Upper lobe of right lung (tissue), 1 donor: ENCODE measurements at places on chromosomes 11 and 22. TPM values are rescaled to one million over a fixed set of nuclear protein-coding genes. Genes with fewer than 3 reads are reported as not detected.

DNA sequence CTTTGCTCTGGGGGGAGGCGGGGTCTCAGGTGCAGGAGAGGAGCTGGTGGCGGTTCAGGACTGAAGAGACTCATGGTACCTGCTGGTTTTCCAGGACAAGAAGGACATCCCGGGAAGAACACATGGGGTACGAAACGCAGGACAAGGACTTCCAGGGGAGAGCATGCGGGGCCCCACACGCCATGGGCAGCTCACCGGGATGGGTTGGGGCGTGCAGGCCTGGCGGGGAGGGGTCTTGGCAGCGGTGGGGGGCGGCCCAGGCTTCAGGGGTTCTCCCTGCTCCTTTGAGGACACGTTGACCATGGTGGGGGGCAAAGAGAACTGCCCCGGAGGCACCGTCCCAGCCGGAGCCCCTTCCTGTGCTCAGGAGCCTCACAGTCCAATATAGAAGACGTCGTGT, 673.2 kb downstream of the BRD1 start:
- no peak for DNase-seq

- no peak for DNase-seq
Observed at GRCh38 chr11:116400081-116400480, 372.7 kb downstream of the BUD13 start.

GRCh38 chr22:23466351-23466750, 113.7 kb downstream of the IGLL1 start:
- no peak for DNase-seq

DNA sequence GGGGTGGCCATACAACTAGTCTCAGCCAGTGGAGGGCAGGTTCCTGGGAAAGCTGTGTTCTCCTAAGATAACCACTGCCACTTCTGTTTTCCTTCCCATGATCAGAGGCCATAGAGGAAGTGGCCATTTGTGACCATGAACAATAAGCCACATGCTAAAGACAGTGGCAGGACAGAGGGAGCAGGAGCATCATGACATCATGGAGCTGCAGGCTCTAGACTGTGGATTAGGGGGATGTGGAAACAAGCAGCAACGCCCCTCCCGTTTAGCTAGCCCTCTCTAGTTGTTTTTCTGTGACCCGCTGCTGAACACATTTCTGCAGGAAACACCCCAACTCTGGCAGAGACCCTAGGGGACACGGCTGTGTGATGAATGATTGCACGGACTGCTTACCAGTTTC, 195.0 kb upstream of the NECTIN1 start:
- no peak for DNase-seq

DNA sequence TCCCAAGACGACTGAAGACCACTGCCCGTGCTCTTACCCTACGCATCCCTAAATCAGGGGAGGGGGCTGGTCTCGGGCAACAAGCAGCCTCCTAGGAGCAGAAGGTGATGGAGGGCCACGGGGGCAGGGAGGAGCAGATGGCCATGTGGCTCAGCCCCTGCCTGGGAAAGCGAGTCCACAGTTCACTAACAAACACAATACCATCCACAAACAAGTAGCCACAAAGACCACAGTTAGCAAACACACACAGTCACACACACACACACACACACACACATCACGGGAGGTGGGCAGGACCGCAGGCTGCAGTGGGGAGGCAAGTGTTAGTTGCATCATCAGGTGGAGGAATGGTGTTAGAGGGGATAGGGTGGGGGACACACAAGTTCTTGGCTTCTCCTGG, 13.2 kb upstream of the FXYD2 start:
- DNase-seq: peak; percentile 58

- DNase-seq: no peak
Observed at GRCh38 chr11:87659807-87660206, 515.4 kb downstream of the RAB38 start.

- no peak for DNase-seq
Observed at GRCh38 chr11:112346586-112346985, 85.9 kb upstream of the PLET1 start.

- DNase-seq: no peak
Observed at GRCh38 chr11:65829459-65829858, 4.3 kb upstream of the SNX32 start.

DNA sequence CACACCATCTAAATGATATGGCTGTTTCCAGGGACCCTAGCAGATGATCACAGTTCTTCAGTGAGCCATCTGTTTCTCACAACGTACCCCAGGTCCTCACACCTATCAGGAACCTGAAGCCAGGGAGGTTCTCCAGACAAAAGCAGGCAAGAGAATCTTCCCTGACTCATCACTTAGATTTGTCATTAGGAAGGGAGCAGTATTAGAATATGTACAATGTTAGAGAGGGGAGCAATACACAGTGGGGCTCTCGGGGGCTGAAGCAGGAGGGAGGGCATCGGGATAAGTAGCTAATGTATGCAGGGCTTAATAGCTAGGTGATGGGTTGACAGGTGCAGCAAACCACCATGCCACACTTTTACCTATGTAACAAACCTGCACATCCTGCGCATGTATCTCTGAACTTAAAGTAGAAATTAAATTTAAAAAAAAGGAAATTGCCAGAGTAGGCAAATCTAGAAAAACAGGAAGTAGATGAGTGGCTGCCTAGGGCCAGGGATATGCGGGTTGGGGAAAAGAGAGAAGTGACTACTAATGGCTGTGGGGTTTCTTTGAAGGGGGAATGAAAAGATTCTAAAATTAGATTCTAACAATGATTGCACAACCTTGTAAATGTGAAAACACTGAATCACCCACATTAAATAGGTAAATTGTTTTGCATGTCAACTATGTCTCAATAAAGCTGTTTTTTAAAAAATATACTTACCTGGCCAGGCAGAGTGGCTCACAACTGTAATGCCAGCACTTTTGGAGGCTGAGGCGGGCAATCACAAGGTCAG, 14.4 kb downstream of the C22orf42 start:
- DNase-seq: no peak

DNA sequence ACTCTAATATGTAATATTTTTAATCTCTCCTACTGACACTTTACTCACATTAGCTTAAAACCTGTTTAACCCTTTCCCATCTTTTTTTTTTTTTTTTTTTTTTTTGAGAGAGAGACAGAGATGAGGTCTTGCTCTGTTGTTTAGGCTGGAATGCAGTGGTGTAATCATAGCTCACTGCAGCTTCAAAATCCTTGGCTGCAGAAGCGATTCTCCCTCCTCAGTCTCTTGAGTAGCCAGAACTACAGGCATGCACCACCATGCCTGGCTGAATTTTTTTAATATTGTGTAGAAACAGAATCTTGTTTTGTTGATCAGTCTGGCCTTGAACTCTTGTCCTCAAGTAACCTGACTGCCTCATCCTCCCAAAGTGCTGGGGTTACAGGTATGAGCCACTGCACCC, 37.3 kb downstream of the PAMR1 start:
- no peak for DNase-seq

DNA sequence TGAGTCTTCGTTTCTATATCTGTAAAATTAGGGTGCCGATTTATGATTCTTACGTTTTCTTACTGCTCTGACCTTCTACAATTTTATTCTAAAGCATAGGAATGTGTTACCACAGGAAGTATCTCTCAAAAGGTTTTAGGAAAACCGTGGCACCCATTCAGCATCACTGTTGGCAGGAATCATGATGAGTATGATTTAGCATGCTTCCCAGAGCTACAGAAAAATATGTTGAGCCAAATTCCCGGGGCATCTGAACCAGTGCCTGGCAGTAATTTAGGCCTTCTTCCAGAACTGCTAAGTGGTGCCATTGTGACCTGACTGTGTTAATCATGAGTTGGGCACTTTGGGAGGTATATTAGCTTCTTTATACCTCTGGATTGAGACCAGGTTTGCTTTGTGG, 605.0 kb upstream of the RAG2 start:
- no peak for DNase-seq

GRCh38 chr22:17537155-17537554, 26.1 kb upstream of the SLC25A18 start:
- DNase-seq: no peak

DNA sequence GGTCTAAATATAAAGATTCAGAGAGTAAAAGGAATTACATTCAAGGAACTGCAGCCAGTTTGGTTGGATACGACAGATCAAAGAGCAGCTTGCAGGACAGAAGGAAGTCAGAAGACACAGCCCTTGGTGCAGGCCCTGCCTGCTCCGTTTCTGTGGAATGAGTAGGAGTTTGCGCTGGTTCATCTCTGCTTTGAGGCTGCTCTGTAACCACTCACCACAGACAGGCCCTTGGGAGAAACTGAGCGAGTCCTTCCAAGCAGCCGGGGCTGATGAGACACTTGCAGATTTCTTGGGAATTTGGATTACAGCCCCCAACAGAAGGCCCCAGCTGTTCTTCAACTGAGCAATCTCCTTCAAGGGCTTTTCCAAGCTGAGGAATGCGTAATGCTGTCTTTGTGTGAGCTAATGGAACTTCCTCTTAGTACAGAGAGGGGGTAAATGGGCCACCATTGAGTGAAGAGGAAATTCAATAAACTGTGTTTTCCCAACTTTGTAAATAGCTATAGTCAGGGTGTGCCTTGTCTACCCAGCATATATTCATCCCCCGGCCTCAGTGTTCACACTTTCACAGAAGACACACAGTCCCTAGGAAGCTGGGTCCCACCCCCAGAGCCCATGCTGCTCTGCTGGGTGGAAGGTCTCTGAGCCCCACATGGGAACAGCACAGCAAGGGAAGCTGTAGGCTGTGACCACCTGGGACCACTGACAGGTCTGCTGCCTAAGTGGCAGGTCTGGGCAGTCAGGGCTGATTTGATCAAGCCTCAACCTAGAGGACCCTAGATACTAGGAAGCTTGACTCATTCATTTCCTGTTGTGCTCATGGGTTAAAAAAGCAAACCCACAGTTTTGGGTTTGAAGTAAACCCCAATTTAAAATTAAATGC, 16.6 kb downstream of the IL10RA start:
- no peak for DNase-seq

- no peak for DNase-seq
Observed at GRCh38 chr11:73971175-73971719, 11.4 kb downstream of the UCP2 start.

DNA sequence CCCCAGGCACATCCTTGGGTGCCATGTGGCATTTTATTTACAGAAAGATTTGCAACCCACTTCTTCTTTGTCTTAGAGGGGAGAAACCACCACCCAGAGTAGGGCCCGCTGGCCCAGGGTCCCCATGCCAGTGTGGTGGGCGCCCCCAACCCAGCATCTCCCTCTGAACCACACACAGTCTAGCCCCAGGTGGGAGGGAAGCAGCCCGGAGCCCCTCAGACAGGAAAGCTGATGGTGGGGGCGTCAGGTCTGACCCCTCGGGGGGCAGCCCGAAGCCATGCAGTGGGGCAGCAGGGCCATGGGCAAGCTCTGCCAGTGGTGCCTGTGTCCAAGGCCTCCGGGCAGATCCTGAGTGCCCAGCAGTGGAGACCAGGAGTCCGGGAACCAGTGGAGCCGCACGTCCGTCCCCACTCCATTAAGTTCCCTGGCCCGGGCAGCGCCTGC, 11.7 kb downstream of the TRPM5 start:
- peak; percentile 51 for DNase-seq

GRCh38 chr11:127063241-127063640, 62.7 kb upstream of the KIRREL3 start:
- DNase-seq: no peak

- DNase-seq: no peak
Observed at GRCh38 chr11:93849201-93849600, 1.2 kb downstream of the VSTM5 start.

DNA sequence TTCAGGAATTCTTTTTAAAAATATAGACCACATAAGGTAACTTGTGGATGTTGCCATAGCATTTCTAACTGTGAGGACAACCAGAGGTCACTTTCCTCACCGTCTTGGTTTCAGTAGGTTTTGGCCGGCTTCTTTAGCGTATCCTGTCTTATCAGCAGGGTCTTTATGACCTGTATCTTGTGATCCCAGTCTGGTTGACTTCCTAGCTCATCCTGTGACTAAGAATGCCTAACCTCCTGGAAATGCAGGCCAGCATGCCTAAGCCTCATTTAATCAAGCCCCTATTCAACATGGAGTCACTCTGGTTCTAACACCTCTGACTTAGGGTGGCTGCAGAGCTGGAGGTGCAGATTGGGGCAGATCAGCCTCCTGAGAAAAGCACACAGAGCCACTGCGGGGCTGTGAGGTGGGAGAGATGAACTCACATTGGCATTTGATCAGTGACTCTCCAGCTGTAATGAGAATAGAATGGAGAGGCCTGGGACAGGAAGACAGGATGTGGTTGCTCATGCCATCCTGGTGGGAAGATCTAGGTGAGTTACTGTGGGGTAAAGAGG, 41.1 kb upstream of the TOP3B start:
- DNase-seq: no peak

DNA sequence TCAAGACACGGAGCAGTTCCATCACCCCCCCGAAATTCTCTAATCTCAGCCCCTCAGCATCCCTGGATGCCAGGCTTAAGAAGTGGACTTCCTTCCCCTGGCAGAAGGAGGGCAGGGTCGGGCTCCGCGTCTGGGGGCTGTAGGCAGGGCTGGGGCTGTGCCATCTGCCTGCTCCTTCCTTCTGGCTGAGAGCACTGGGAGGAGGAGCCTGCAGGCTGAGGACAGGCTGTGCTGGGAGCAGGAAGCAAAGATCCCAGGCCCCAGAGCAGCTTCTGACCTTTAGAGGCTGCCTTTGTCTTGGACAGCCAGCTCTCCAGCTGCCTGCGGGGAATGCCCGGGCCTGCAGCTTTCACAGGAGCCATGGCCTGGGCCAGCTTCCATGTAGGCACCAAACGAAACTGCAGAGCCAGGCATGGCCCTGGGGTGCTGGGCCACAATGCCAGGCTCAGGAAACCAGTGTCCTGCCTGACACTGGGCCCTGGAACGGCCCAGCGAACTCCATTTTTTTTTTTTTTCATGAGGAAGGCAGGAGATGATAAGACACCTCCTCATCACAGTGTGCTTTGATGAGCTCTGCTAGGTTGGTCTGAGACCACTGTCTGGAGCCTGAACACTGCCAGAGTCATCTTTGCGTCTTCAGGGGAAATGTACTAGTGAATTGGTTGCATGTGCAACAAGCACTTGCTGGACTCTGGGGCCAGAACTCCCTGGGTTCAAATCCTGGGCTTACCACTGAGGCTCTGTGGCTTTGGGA, 67.9 kb downstream of the MCM5 start:
- DNase-seq: peak; percentile 69

- DNase-seq: peak; percentile 62
Observed at GRCh38 chr22:29152045-29152953, 53.4 kb upstream of the EMID1 start.

DNA sequence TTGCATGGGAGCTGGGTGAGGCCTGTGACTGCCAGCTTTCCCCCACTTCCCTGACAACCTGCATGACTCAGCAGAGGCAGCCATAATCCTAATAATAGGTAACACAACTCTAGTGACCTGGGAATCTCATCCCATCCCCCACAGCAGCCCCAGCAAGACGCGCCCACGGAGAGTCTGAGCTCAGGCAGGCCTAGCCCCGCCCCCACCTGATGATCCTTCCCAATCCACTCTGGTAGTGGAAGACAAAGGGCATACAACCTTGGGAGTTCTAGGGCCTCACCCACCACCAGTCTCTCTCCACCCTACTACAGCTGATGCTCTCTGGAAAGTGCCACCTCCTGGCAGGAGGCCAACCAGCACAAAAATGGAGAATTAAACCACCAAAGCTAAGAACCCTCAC, 60.3 kb downstream of the CWF19L2 start:
- no peak for DNase-seq

Gene SEC14L6
- 17.2 TPM for total RNA-seq

Gene OR5T1
- total RNA-seq: not detected

Gene ACTN3
- not detected for total RNA-seq

Gene CCDC81
- 0.38 TPM for total RNA-seq

Gene BCR
- total RNA-seq: 78.3 TPM

Gene OR52I1
- not detected for total RNA-seq

Gene DEFB131B
- total RNA-seq: not detected

Gene OR8D1
- not detected for total RNA-seq

Gene DNAJC24
- 14.1 TPM for total RNA-seq

Gene SLC17A6
- total RNA-seq: not detected

Gene ASPHD2
- 1.2 TPM for total RNA-seq

Gene CASP12
- total RNA-seq: 2.4 TPM

Gene OR4A16
- total RNA-seq: not detected
